ENCODE measurements at places on chromosomes 11 and 22.

DNA sequence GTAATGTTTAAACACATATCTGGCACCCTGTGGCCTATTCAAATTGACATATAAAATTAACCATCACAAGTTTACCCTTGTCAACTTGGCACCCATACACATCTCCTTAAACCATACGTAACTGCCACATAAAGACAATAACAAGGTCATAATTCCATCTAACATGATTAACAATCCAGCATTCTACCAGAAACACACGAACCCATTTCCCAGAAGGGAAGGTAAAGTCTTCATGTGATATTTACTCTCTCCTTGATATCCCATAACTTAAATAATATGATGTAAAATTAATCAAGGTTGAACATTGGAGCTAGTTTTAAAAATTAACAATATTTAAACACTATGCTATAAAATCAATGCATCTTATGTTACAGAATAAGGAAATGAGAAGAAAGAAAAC lies 55.2 kb upstream of the CEP295 start:
- H3K4me1 ChIP-seq: no peaks in the 10 kb centered on the region
- no peaks in the 10 kb centered on the region for H3K27me3 ChIP-seq
- H3K4me3 ChIP-seq: no peak overlapping the region
- no peak for DNase-seq
- H3K36me3 ChIP-seq: no peaks in the 10 kb centered on the region

GRCh38 chr11:90213322-90213721 lies 9.5 kb downstream of the CHORDC1 start:
- peaks cover 29% of the 10 kb centered on the region for H3K36me3 ChIP-seq
- DNase-seq: no peak
- no peak overlapping the region for H3K4me3 ChIP-seq
- peaks cover 2% of the 10 kb centered on the region for H3K4me1 ChIP-seq
- H3K27me3 ChIP-seq: no peaks in the 10 kb centered on the region

- H3K27ac ChIP-seq: no peak overlapping the region
- no peak for DNase-seq
These were observed 860.3 kb downstream of the LUZP2 start for GRCh38 chr11:25357133-25357532.

DNA sequence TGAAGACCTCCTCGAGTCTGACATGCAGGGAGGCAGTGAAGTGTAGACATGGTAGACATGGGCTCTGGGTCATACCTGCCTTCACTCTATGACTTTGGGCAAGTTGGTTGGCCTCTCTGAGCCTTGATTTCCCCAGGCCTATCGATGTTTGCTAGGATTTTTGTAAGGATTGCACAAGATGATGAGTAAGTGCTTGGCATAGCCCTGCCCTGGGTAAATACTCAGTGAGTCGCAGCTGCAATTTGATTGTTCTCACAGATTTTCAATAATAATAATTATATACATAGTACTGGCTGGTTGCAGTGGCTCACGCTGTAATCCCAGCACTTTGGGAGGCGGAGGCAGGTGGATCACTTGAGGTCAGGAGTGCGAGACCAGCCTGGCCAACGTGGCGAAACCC lies 18.1 kb downstream of the MCM5 start:
- H3K4me1 ChIP-seq: no peaks in the 10 kb centered on the region
- no peak overlapping the region for H3K27ac ChIP-seq
- H3K36me3 ChIP-seq: peaks cover 20% of the 10 kb centered on the region
- DNase-seq: no peak
- no peaks in the 10 kb centered on the region for H3K27me3 ChIP-seq

DNA sequence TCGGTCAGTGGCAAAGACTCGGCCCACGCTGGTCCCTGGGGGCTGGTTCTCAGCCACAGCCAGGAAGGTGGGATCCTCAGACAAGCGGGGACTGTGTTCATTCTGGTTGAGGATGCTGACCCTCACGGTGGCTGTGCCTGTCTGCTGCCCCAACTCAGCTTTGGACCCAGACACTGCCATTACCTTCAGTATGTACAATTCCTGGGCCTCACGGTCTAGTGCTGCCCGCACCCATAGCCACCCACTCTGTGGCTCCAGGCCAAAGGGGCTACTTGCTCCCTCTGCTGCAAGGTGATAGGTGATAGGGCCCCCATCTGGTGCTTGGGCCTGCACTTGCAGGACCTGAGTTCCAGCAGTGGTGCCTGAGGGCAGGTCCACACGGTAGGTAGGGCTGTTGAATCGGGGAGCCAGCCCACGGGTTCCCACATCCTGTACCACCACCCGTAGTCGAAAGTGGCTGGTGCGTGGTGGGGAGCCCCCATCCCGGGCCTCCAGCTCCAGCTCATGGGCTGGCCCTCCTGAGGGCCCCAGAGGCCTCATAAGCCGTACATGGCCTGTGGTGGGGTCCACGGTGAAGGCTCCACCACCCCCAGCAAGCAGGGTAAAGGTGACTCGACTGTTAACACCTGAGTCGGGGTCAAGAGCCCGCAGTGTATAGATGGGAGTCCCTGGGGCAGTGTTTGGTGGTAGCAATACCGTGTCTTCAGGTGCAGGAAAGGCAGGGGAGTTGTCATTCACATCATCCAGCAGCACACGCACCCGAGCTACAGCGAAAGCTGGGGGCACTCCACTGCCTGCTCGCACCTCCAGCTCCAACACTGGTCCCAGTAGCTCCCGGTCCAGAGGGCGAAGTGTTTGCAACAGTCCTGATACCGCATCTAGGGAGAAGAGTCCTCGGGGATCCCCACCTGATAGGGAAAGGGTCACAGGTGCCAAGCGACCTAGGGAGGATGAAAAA lies 13.2 kb upstream of the TPP1 start:
- H3K27me3 ChIP-seq: peaks cover 36% of the 10 kb centered on the region
- no peaks in the 10 kb centered on the region for H3K4me1 ChIP-seq
- no peak overlapping the region for H3K4me3 ChIP-seq
- H3K27ac ChIP-seq: no peak overlapping the region
- peaks cover 33% of the 10 kb centered on the region for H3K36me3 ChIP-seq

DNA sequence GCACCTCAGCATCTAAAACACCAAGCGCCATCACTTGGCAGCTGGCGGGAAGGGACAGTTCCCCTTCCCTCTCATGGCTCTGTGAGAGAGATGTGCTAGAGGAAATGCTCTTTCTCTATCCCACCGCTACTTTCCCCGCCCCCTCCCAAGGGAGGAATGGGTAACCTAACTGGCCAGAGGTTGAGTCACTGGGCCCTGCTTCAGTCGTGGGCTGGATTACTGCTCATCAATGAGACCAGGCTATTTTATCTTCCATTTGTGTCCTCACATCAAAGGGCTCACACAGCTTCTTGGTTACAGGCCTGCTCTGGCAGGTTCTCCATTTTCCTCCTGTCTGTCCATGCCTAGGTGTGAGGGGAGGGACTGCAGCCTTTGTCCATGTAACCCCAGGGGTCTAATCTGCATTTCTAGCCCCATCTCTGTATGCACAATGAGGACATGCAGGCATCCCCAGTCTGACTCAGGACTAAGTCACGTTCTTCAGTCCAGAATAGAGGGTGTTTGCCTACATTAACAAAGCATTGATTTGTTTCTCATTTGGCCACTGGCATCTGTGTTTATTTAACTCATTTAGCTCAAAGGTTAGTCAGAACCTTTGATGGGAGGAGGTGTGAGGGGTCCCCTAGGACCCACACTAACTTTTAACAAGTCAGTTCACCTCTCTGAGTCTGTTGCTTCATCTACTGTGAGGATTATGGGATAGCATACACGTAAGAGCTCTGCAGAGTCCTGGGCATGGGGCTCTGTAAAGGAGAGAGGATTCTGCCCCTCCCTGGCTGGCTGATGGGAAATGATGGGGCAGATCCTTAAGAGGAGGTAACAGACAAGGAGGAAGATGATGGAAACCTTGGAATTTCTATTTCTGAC lies 99.1 kb downstream of the XRRA1 start:
- H3K4me3 ChIP-seq: no peak overlapping the region
- H3K4me1 ChIP-seq: peaks cover 6% of the 10 kb centered on the region
- no peak for DNase-seq
- H3K36me3 ChIP-seq: peaks cover 27% of the 10 kb centered on the region
- H3K27ac ChIP-seq: peak overlapping the region; percentile 43

DNA sequence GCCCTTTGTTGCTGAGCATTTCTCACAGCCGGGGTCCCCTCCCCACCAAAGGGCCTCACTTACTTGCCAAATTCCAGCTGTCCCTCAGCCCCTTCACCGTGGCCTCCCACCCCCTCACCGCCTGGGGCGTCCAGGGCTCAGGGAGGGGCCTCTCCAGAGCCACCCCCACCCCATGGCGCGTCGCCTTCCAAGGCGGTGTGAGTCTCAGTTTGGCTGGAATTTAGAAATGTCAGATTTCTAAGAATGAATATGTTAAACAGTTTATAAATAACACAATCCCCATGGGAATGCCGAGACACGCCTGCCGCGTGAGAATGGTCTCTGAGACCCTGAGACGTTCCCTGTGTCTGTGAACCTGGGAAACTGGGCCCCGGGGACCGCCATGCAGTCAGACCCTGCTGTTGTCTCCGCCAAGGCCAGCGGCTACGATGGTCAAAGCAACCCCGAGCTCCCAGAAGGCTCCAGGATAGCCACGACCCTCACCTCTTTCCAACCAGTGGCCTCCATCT lies 28.9 kb downstream of the CELSR1 start:
- H3K36me3 ChIP-seq: no peaks in the 10 kb centered on the region
- H3K4me3 ChIP-seq: no peak overlapping the region
- no peaks in the 10 kb centered on the region for H3K27me3 ChIP-seq
- no peak for DNase-seq
- no peaks in the 10 kb centered on the region for H3K4me1 ChIP-seq
- H3K27ac ChIP-seq: no peak overlapping the region

GRCh38 chr11:70542406-70542805 lies 144.1 kb downstream of the CTTN start:
- no peak overlapping the region for H3K27ac ChIP-seq
- DNase-seq: no peak
- H3K36me3 ChIP-seq: no peaks in the 10 kb centered on the region

GRCh38 chr11:118633979-118634378 lies 26.6 kb downstream of the PHLDB1 start:
- no peak for DNase-seq
- peak overlapping the region; percentile 87 for H3K27ac ChIP-seq
- H3K36me3 ChIP-seq: peaks cover 20% of the 10 kb centered on the region
- H3K4me3 ChIP-seq: peak overlapping the region; percentile 28
- H3K4me1 ChIP-seq: peaks cover 25% of the 10 kb centered on the region
- no peaks in the 10 kb centered on the region for H3K27me3 ChIP-seq

GRCh38 chr22:41338614-41339212 lies 37.4 kb downstream of the ZC3H7B start:
- H3K36me3 ChIP-seq: peaks cover 23% of the 10 kb centered on the region
- H3K4me1 ChIP-seq: no peaks in the 10 kb centered on the region
- no peak for DNase-seq

- H3K27ac ChIP-seq: no peak overlapping the region
- no peaks in the 10 kb centered on the region for H3K27me3 ChIP-seq
- H3K36me3 ChIP-seq: no peaks in the 10 kb centered on the region
- no peak overlapping the region for H3K4me3 ChIP-seq
- H3K4me1 ChIP-seq: no peaks in the 10 kb centered on the region
- DNase-seq: no peak
These were observed 5.1 kb downstream of the F2 start for GRCh38 chr11:46724088-46724487.

GRCh38 chr22:46539169-46539568 lies 1.7 kb upstream of the CELSR1 start:
- H3K4me3 ChIP-seq: peak overlapping the region; percentile 60
- H3K4me1 ChIP-seq: peaks cover 17% of the 10 kb centered on the region
- no peak for DNase-seq

GRCh38 chr22:20423906-20424551 lies 13.6 kb downstream of the SCARF2 start:
- DNase-seq: no peak
- H3K27me3 ChIP-seq: peaks cover 1% of the 10 kb centered on the region
- H3K4me1 ChIP-seq: peaks cover 4% of the 10 kb centered on the region
- peaks cover 21% of the 10 kb centered on the region for H3K36me3 ChIP-seq
- H3K27ac ChIP-seq: peak overlapping the region; percentile 74
- H3K4me3 ChIP-seq: no peak overlapping the region

GRCh38 chr11:128852327-128853023 lies 14.6 kb downstream of the KCNJ1 start:
- no peaks in the 10 kb centered on the region for H3K36me3 ChIP-seq
- no peak for DNase-seq
- peaks cover 6% of the 10 kb centered on the region for H3K27me3 ChIP-seq

- no peaks in the 10 kb centered on the region for H3K36me3 ChIP-seq
- DNase-seq: no peak
- no peaks in the 10 kb centered on the region for H3K4me1 ChIP-seq
These were observed 27.1 kb downstream of the MYEOV start for GRCh38 chr11:69320756-69321741.

GRCh38 chr11:102497061-102497460 lies 33.5 kb downstream of the MMP7 start:
- no peak for DNase-seq
- H3K4me1 ChIP-seq: peaks cover 10% of the 10 kb centered on the region
- H3K4me3 ChIP-seq: no peak overlapping the region
- H3K27me3 ChIP-seq: peaks cover 3% of the 10 kb centered on the region
- H3K36me3 ChIP-seq: no peaks in the 10 kb centered on the region
- no peak overlapping the region for H3K27ac ChIP-seq

DNA sequence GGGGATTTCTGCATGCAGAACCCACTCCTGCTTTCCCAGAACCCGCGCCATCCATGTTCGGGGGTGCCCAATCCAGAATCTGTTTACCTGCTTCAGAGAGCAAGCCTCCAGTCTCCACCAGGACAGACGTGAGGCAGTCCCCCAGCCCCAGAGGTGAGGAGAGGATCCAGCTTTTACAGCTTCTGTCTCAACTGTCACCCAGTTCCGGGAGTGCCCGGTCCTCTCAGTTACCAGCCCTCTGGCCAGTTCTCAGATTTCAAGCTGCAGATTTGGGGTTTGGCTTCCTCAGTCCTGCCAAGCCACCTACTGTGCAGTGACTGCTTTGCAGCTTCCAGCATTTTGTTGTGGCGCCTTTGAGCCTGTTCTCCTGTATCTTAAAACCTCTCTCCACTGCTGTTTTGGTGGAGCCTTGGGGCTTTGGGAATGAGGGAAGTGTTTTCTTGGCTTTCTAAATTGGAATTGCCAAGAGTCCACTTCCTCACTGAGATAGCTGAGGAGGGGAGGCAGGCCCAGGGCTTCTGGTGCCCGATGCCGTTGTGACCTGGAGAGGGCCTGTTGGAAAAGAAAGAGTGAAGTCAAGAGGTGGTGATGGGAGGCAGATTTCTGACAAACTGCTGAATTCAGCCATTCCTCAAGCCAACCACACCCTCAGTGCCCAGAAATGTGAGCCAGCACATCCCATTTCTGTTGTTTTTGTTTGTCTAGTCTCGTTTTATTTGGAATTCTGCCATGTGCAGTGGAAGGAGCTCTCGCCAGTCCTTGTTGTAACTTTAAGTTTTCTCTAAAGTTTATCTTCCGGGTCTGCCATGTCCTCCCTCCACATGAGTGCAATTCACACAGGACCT lies 513.4 kb downstream of the TBC1D22A start:
- H3K36me3 ChIP-seq: peaks cover 10% of the 10 kb centered on the region
- H3K4me3 ChIP-seq: no peak overlapping the region
- no peak for DNase-seq
- no peaks in the 10 kb centered on the region for H3K4me1 ChIP-seq
